ENCODE measurements at places on chromosomes 7 and 10. TPM values are rescaled to one million over a fixed set of nuclear protein-coding genes. Genes with fewer than 3 reads are reported as not detected.
A peak's percentile ranks its signal among the peaks of the same experiment; 100 is the strongest.

- no peak overlapping the region for H3K27ac ChIP-seq
- H3K4me3 ChIP-seq = no peak overlapping the region
- H3K36me3 ChIP-seq = no peaks in the 10 kb centered on the region
- no peaks in the 10 kb centered on the region for H3K27me3 ChIP-seq
- no peaks in the 10 kb centered on the region for H3K4me1 ChIP-seq
These were observed 81.4 kb upstream of the MTPN start for GRCh38 chr7:136058546-136058945.

DNA sequence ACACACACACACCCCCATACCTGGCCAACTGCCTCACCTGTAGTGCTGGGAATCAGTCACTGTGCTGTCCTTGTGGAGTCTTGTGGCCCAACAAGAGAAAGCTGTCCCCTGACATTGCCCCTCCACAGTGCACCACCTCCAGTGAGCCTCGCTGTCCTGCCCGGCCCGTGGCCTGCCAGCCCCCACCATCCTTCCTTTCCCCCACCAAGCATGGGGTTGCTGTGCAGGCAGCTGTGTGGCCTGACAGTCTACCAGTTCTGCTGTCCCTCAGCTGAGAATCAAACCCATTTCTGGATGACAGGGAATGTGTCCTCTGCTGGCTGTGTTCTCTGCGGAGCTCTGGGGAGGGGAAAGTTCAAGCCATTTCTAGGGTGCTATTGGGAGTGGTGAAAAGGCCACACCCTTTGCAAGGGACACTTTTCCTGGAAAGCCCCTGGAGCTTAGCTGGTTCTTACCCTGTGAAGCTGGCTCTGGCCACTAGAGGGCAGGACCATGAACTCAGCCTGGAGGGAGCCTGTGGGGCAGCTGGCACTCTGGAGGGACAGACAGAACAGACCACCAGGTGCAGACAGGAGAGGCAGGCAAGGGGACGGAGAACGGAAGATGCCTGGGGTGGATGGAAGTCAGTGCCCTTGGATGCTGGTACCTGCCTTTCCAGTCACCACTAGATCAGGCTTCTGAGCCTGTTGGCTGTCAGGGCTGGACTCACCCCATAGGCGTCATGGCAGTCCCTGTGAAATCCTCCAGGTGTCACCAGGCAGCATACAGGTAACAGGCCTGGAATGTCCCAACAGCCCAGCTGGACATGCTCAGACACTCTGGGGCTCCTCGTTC is 10.5 kb upstream of the MTPAP start:
- no peaks in the 10 kb centered on the region for H3K36me3 ChIP-seq
- no peaks in the 10 kb centered on the region for H3K27me3 ChIP-seq
- H3K4me1 ChIP-seq = no peaks in the 10 kb centered on the region

GRCh38 chr7:102089175-102090098 is 197.2 kb upstream of the SH2B2 start:
- no peak for DNase-seq
- no peaks in the 10 kb centered on the region for H3K27me3 ChIP-seq
- H3K27ac ChIP-seq = no peak overlapping the region
- H3K36me3 ChIP-seq = peaks cover 4% of the 10 kb centered on the region

DNA sequence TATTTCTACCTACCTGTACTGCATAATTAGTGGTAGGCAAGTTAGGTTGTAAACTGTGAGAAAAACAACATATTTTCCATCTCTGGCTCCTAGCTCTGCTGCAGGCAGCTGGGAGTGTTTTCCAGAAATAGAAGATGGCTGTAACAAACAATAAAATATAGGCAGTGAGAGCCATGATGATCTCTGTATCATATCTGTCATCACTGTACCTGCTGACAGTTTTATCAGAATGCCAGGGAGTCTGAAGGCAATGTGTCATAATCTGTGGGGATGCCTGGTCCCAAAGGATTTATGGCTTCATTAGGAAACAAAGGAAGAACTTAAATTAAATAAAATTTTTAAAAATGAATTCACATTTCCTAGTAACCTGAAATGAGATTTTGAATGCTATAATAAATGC is 160.9 kb upstream of the SMIM30 start:
- no peak overlapping the region for H3K4me3 ChIP-seq
- H3K27ac ChIP-seq = no peak overlapping the region
- no peak for DNase-seq
- no peaks in the 10 kb centered on the region for H3K4me1 ChIP-seq
- H3K27me3 ChIP-seq = no peaks in the 10 kb centered on the region

GRCh38 chr7:77352665-77353406 is 63.3 kb downstream of the GSAP start:
- peaks cover 23% of the 10 kb centered on the region for H3K4me1 ChIP-seq
- H3K36me3 ChIP-seq = peaks cover 11% of the 10 kb centered on the region
- no peaks in the 10 kb centered on the region for H3K27me3 ChIP-seq
- peak overlapping the region; percentile 62 for H3K27ac ChIP-seq
- no peak for DNase-seq

- no peak for DNase-seq
- H3K4me1 ChIP-seq = no peaks in the 10 kb centered on the region
- no peak overlapping the region for H3K27ac ChIP-seq
These were observed 59.6 kb downstream of the CARD11 start for GRCh38 chr7:2984091-2984490.

DNA sequence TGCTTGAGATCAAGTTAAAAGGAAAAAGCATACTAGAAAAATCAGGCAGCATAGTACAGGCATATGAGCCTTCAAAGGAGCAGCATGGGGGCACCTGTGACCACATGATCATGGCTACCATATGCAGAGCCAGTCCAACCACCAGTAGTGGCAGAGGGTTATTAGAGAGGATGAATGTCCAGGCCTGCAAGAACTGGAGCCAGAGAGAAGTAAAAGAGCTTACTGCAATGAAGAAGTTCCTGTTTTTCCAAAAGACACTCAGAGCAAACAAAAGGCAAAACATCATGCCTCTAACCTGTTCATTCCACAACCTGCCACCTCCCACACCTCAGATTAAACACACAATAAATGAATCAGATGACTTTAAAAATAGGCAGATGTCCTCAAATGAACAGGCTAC is 99.6 kb upstream of the NAMPT start:
- no peak for DNase-seq
- H3K4me1 ChIP-seq = no peaks in the 10 kb centered on the region
- H3K36me3 ChIP-seq = no peaks in the 10 kb centered on the region
- no peak overlapping the region for H3K27ac ChIP-seq
- H3K4me3 ChIP-seq = no peak overlapping the region

GRCh38 chr10:71863203-71863602 is 12.2 kb upstream of the PSAP start:
- H3K4me1 ChIP-seq = peaks cover 20% of the 10 kb centered on the region
- H3K4me3 ChIP-seq = no peak overlapping the region
- H3K27me3 ChIP-seq = no peaks in the 10 kb centered on the region
- H3K27ac ChIP-seq = no peak overlapping the region

- no peaks in the 10 kb centered on the region for H3K27me3 ChIP-seq
- peaks cover 9% of the 10 kb centered on the region for H3K4me1 ChIP-seq
- H3K27ac ChIP-seq = peak overlapping the region; percentile 70
- DNase-seq = peak; percentile 66
These were observed 67.0 kb downstream of the CTBP2 start for GRCh38 chr10:125093199-125093973.

DNA sequence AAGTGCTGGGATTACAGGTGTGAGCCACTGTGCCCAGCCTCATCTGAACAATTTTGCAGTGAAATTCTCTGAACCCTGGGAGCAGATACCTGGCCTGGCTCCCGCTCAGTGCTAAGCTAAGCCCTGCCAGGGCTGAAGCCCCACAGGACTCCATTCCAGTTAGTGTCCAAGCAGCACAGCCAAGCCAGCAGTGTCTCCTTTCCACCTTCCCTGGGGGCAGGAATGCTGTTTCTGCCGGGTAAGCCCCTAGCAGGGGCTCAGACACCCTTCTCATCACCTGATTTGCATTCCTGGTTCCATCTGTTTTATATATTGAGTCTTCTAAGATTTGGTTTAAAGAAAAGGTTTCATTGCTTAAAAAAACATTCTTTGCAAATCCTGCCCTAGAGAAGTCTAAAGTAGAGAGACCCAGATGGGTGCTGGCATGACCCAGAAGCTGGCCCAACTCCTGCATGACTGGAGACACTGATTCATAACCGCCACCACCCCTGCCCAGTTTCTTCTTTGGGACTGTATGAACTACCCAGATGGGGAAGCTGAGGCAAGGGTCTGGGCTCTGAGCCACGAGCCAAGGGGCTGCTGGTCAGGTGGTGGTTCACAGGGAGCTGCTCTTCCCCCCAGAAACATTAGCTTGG is 14.0 kb downstream of the SLC13A4 start:
- no peak for DNase-seq
- no peak overlapping the region for H3K4me3 ChIP-seq
- H3K27ac ChIP-seq = no peak overlapping the region
- H3K27me3 ChIP-seq = no peaks in the 10 kb centered on the region

C10orf143 gene
- 1.9 TPM for total RNA-seq

CPA2 gene
- not detected for total RNA-seq

LRRC17 gene
- total RNA-seq = 2.7 TPM

KIF5B gene
- 151 TPM for total RNA-seq
